Lung (tissue), 17 donors: ENCODE measurements at places on chromosomes 2 and 18. TPM values are rescaled to one million over a fixed set of nuclear protein-coding genes. Genes with fewer than 3 reads are reported as not detected.

Gene XDH
- 1.5 TPM for total RNA-seq

Gene ALK
- 0.25 TPM for total RNA-seq

Gene ERLEC1
- 56.9 TPM for total RNA-seq

Gene CCL20
- total RNA-seq, result 8.0 TPM

Gene LIMS4
- 0.55 TPM for total RNA-seq

GRCh38 chr2:170170281-170171040 is 7.5 kb upstream of the MYO3B start:
- no peak overlapping the region for H3K27ac ChIP-seq
- H3K4me3 ChIP-seq, result no peak overlapping the region
- H3K4me1 ChIP-seq, result no peaks in the 10 kb centered on the region
- H3K27me3 ChIP-seq, result no peaks in the 10 kb centered on the region
- H3K36me3 ChIP-seq, result no peaks in the 10 kb centered on the region

DNA sequence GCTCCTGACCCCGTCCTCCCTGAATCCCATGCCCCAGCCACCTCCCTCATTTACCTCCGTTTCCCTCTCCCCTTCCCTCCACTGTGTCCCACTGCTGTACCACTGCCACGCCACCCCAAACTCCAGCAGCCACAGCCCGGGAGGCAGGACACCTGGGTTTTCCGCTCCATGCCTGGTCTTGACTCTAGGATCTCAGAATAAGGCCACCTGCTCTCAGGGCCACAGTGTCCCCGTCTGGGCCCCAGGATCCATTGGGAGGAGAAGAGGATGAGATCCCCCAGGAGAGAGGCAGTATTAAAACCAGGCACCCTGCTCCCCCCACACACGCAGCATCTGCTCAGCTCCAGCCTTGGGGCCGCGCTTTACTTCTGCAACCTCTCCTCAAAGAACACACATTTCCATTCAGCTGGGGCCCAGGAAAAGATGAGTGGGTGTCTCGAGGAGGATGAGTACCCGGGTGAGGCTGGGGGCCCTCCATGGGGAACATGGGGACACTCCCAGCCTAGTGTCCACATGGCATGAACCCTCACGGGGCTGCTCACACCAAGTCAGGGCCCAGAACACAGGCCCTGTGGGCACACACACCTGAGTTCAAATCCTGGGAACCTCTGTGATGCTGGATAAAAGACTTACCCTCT is 32.8 kb upstream of the TNS1 start:
- H3K36me3 ChIP-seq, result no peaks in the 10 kb centered on the region
- DNase-seq, result no peak
- no peak overlapping the region for H3K27ac ChIP-seq
- peaks cover 5% of the 10 kb centered on the region for H3K4me1 ChIP-seq

Gene REG1A
- 9.2 TPM for total RNA-seq

Gene OSR1
- 21.3 TPM for total RNA-seq

Gene ASAP2
- total RNA-seq, result 30.9 TPM

DNA sequence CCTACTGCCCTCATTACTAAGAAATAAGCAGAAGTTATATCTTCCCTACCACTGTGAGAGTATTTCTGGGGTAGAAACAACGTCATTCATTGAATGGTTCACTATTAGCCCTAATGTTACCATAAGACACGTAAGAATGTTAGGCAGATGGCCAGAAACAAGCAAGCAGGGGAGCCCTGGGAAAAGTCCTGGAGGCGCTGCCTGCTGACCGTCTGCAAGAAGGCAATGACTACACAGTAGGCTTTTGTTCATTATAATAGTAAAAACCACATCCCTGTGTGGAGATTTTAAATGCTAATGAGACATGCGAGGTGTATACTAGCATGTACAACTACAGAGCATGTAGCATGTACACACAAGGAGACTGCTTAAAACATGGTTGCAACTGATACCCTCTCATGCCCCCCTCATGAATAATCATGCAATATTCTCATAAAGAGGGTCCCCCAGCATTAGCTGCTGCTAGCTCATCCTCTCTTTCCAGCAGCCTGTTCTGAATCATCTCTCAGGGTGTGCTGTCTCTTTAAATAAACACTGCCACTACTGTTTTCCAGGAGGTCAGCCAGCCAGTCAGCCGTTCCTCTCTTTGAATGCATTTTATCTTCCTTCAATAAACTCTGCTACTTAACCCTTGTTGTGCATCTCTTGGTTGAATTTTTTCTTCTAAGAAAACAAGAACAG is 23.6 kb downstream of the SUCLG1 start:
- H3K4me1 ChIP-seq, result peaks cover 20% of the 10 kb centered on the region
- H3K4me3 ChIP-seq, result no peak overlapping the region
- H3K36me3 ChIP-seq, result peaks cover 14% of the 10 kb centered on the region

Gene WDCP
- 9.0 TPM for total RNA-seq

DNA sequence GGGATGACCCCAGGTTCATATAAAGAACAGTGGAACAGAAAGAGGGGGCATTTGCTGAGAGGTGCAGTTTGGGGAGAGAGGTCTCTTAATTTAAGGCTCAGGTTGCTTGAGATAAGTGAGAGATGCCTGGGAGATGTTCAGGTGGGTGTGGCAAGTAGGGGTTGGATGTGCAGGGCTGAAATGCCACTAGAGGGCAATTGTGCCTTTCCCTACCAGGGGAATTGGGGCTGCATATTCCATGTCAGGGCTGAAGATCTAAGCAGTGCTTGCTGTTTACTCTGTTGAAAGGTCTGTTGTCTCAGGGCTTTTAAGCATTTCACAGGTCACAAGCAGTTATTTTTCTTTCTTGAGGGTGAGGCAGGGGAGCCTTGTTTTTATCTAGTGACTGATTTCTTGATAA is 7.8 kb downstream of the CCDC85A start:
- no peaks in the 10 kb centered on the region for H3K36me3 ChIP-seq
- no peak overlapping the region for H3K4me3 ChIP-seq
- no peak overlapping the region for H3K27ac ChIP-seq
- peak; percentile 9 for DNase-seq

Gene CCDC74A
- 15.1 TPM for total RNA-seq

DNA sequence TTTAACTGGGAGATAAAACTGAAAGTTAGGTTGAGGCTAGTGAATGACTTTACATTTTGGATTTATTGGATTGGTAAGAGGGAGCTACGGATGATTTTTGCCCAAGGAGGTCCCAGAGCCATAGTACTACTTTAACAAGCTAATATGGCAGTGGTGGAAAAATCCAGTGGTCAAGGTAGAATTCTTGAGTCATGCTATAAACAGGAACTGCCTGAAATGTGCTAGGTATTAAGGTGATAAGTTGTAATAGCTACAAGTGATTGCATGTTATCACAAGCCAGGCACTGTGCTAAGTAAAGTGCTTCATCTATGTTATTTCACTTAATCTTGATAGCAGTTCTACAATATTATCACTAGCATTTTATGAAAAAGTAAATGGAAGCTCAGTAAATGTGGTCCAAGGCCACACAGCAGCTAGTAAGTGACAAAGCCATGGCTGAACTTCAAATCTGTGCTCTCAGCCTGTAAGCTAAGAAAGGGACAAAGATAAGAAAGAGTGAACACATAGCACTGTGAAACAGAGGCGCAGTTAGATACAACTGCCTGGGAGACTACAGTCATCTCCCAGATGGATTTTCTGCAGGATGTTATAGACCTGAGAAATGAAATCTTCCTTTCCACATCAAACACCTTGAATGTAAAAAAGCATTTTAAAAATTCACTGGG is 469.6 kb downstream of the TGIF1 start:
- no peak overlapping the region for H3K27ac ChIP-seq
- peaks cover 4% of the 10 kb centered on the region for H3K4me1 ChIP-seq
- H3K36me3 ChIP-seq, result no peaks in the 10 kb centered on the region
- no peak overlapping the region for H3K4me3 ChIP-seq
- H3K27me3 ChIP-seq, result no peaks in the 10 kb centered on the region

- no peaks in the 10 kb centered on the region for H3K36me3 ChIP-seq
- H3K27me3 ChIP-seq, result no peaks in the 10 kb centered on the region
- peak; percentile 8 for DNase-seq
- no peak overlapping the region for H3K27ac ChIP-seq
- H3K4me1 ChIP-seq, result no peaks in the 10 kb centered on the region
Measured at GRCh38 chr2:80169811-80170594, 134.5 kb downstream of the LRRTM1 start.

DNA sequence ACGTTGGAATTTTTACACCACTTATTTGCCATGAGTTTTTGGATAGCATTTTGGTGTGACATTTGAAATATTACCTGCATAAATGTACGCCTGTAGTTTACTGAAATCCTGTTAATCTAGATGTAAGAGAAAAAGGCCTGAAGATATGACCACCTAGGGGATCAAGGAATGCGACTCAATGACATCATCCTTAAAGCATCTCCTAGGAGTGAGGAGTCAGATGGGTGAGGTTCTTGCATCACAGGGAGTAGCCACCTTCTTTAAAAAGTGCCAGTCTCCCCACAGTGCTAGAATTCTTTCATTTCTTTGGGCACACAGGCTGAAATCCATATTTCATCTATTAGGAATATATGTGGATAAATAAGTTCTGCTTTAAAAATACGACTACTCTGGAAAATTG is 34.5 kb downstream of the ADCYAP1 start:
- H3K4me3 ChIP-seq, result no peak overlapping the region
- H3K27ac ChIP-seq, result no peak overlapping the region
- H3K4me1 ChIP-seq, result no peaks in the 10 kb centered on the region

DNA sequence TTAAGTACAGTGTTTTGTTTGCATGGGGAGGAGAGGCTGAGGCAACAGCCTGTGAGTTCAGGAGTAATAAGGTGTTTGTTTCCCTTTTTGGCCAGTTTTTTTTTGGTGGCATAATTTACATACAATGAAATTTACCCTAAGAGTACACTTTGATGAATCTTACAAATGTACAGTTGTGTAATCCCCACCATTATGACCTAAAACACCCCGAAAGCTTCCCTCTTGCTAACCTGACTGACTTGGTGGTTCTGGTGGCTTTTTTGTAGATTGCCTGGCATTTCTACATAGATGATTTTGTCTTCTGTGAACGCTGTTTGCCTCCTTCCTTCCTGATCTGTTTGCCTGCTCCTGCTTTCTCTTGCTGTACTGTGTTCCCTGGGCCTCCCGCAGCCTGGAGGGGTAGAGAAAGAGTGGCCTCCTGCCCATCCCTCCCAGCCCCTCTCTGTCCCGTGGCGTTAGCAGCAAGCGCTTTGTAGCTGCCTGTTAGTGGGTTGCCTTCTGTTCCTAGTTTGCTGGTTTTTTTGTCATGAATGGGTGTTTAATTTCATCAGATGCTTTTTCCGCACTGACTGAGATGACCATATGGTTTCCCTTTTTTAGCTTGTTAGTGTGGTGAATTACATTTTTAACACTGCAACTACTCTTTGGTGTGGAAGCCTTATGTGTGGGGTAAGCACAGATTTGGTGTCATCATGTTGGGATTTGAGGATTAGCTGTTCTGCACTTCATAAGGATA is 32.1 kb downstream of the ASAP2 start:
- no peaks in the 10 kb centered on the region for H3K27me3 ChIP-seq
- H3K36me3 ChIP-seq, result no peaks in the 10 kb centered on the region
- no peak overlapping the region for H3K4me3 ChIP-seq
- peak overlapping the region; percentile 74 for H3K27ac ChIP-seq

GRCh38 chr18:56715121-56715520 is 64.0 kb downstream of the WDR7 start:
- no peak overlapping the region for H3K27ac ChIP-seq
- no peaks in the 10 kb centered on the region for H3K27me3 ChIP-seq

GRCh38 chr2:224444021-224444420 is 42.1 kb upstream of the FAM124B start:
- peak; percentile 71 for DNase-seq
- H3K27me3 ChIP-seq, result no peaks in the 10 kb centered on the region
- no peak overlapping the region for H3K4me3 ChIP-seq
- peaks cover 8% of the 10 kb centered on the region for H3K4me1 ChIP-seq

DNA sequence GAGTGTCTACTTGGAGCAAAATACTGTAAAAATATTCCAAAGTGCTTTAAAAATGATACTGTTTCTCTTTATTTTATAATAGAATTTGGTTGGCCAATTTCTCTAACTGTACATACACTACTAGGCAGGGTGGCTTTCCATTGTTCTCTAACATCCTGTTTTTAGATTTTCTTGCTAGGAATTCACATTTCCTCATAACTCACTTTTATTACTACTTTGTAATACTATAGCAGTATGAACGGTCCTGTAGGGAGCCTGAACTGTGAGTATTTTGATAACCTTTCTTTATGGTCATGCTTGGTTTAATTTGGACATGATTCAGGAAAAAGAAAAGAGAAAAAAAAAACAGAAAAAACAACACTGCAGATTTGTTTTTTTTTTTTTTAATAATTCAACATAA is 37.8 kb downstream of the GCG start:
- H3K27me3 ChIP-seq, result no peaks in the 10 kb centered on the region
- H3K36me3 ChIP-seq, result no peaks in the 10 kb centered on the region
- DNase-seq, result no peak
- peaks cover 7% of the 10 kb centered on the region for H3K4me1 ChIP-seq

Gene RAB6C
- total RNA-seq, result not detected

DNA sequence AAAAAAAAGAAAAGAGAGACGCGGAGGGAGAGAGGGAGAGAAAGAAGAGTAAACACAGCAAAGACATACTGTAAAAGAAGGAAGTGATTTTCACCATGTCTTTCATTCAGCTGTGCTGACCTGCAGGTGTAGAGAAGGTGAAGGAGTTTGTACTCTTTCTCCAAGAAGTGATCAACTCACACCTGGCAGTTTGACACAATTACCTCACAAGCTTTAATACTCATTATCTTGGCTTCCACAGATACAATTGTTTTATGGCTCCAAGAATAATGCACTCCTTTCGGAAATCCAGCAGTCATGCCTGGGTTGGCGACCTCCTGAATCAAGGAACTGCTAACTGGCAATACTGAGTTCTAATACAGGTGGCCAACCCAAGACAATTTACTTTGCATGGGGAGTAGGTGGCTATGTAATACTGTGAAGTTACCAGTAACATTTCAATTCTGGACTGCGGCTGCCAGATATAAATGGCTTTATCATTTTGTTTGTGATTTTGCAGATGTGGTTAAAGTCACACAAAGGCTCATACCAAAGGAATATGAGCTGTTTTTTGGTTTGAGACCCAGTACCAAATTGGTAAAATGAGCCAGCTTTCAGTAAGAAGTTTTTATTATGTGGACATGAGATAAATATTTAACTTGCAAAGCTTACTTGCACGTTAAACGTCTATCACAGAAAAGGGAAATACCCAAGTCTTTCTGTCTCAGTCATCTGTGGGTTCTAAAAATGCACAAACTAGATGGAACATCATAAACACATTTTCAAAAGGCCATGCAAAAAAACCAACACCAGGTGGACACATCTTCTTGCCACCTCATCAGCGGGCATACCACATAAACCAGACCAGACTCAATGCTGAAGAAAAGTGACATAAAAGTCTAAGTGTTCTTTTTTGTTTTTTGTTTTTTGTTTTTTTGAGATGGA is 69.3 kb downstream of the NCKAP5 start:
- no peak overlapping the region for H3K4me3 ChIP-seq
- no peaks in the 10 kb centered on the region for H3K27me3 ChIP-seq
- no peaks in the 10 kb centered on the region for H3K4me1 ChIP-seq
- no peak for DNase-seq
- no peak overlapping the region for H3K27ac ChIP-seq

- H3K27ac ChIP-seq, result no peak overlapping the region
- DNase-seq, result no peak
- H3K4me3 ChIP-seq, result no peak overlapping the region
- no peaks in the 10 kb centered on the region for H3K27me3 ChIP-seq
- H3K4me1 ChIP-seq, result no peaks in the 10 kb centered on the region
Measured at GRCh38 chr2:96956211-96956610, 30.2 kb downstream of the FAM178B start.

Gene ABCG5
- total RNA-seq, result 0.09 TPM

Gene TNS1
- total RNA-seq, result 377 TPM

Gene IMPACT
- 29.6 TPM for total RNA-seq

Gene CNTNAP5
- 0.03 TPM for total RNA-seq

Gene ACTR3
- total RNA-seq, result 260 TPM
